ENCODE measurements at places on chromosomes 5 and 9.

GRCh38 chr9:84851935-84852585 is 182.5 kb downstream of the NTRK2 start:
- peak; percentile 67 for DNase-seq

GRCh38 chr9:134476272-134476941 is 150.2 kb downstream of the RXRA start:
- no peak for DNase-seq

- no peak for DNase-seq
These were observed 96.8 kb upstream of the NREP start for GRCh38 chr5:111853748-111854147.

DNA sequence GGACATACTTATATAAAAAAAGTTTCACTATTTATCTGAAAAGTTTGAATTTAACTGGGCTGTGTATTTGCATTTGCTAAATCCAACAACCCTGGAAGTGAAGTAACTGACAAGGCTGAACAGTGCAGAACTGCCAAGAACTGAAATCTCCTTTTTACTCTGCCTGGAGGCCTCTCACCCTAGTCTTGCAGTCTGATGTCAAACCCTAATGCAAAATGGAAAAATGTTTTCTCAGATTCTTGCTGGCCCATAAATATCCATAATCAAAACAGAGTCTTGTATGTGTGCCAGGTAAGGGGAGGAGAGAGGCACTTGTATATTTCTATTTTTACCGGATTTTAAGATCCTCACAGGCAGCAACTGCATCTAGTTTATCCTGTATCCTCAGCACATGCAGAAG is 432.7 kb upstream of the KLF4 start:
- DNase-seq, result no peak

DNA sequence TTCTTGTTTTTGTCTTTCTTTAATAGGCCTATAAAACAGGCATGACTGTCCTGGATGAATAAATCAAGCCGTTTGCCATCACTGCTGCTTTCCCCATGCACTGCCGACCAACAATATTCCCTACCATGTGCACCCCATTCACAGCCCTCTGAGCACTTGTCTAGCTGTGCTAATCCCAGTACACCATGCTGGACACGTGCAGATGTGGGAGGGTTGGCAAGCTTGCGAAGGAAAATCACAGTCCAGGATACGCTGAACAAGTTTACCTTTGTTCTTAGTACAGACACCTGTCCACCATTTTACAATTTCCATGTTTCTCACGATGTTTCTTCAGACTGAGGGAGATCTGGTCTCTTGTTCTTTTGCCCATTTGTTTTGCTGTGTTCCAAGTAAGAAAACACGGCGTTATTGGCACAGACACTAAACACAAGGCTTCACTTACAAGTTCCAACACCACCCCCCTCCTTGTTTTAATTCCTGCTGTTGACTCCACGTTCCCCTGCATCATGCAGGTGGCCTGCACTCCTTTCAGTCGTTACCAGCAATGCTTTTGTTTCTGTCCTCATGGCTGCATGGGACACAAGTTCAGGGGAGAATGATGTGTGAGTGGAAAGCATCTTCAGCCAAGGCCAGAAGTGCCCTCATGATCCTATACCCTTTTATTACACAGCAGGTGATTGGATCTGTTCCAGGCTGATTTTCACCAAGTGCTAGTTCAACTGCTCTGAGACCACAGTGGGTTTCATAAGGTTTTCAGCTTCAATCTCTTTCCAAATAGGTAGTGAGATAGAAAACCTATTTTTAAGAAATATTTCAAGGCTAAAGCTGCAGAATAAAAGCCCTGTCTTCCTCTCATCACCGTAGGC is 608.9 kb downstream of the IRX1 start:
- DNase-seq, result no peak

DNA sequence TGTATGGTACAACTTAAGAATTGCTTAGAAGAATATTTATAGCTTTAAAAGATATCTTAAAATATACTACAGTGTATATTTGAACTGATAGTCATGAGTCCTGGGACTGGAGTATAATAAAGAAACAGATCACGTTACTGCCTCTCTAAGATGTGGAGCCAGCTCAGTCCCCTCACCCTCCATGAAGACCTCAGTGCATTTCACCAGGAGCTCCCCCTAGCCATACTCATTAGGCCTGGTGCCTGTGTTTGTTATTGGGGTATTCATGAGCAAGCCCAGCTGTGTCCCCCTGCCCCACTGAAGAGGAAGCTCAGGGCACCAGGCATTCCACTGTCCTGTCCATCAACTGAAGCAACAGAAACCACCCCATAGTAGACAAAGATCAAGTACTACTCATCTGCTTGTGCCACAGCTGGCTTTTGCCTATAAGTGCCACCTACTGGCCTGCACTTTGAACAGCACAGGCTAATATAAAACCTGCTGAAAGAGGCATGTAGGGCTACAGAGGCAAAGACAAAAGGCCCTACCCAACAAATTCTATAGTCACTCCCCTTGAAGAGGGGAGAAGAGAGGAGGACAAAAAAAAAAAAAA is 850.2 kb upstream of the NUDT12 start:
- DNase-seq, result peak; percentile 31

DNA sequence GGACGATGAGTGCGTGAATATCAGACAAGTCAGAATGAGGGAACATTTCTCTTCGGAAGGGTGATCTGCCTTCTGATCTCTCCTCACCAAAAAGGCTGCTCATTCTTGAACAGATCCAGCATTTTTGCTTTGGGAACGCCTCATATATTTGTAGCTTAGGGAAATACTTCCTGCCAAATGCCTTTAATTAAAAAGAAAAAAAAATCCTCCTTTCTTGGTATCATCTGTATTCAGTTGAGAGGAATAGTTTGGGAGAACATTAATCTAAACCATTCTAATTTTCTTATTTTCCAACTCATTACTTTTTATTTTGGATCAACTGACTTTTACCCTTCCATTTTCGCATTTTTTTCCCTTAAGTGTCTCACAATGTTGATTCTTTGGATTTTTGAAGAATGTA is 163.4 kb downstream of the SNX18 start:
- no peak for DNase-seq

- DNase-seq, result no peak
These were observed 86.9 kb downstream of the CYFIP2 start for GRCh38 chr5:157352756-157353340.

GRCh38 chr9:13089666-13090065 is 189.8 kb downstream of the MPDZ start:
- no peak for DNase-seq

DNA sequence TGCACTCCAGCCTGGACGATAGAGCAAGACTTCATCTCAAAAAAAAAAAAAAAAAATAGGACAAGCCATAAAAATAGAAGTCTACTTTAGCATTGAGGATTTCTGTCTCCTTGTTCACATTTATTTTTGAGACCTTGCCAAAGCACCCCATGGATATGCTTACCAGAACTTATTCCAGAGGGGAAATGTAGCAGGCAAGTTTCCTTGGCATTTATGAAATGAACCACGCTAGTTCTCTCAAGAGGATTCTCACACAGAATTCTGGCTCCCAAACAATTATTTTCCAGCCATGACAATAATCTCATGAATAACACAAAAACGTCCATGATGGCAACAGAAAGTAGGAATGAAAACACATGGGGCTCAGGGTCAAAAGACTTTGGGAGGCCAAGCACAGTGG is 23.4 kb upstream of the GPX8 start:
- no peak for DNase-seq

- DNase-seq, result no peak
These were observed 124.6 kb upstream of the BOD1 start for GRCh38 chr5:173741087-173741486.

DNA sequence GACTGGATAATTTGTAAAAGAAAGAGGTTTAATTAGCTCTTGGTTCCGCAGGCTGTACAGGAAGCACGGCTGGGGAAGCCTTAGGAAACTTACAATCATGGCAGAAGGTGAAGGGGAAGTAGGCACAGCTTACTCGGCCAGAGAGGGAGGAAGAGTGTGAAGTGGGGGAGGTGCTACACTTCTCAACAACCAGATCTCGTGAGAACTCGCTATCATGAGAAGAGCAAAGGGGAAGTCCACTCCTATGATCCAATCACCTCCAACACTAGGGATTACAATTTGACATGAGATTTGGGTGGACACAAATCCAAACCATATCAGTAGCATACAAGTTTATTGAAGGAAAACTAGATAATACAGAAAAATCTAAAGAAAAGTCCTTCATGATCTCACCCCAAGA is 39.9 kb downstream of the NEURL1B start:
- no peak for DNase-seq

- DNase-seq, result peak; percentile 71
These were observed 22.1 kb upstream of the NDST1 start for GRCh38 chr5:150485693-150486401.

- DNase-seq, result no peak
These were observed 78.6 kb downstream of the TMC1 start for GRCh38 chr9:72599874-72600534.

- DNase-seq, result peak; percentile 9
These were observed 299.7 kb downstream of the IZUMO3 start for GRCh38 chr9:24245988-24246387.

DNA sequence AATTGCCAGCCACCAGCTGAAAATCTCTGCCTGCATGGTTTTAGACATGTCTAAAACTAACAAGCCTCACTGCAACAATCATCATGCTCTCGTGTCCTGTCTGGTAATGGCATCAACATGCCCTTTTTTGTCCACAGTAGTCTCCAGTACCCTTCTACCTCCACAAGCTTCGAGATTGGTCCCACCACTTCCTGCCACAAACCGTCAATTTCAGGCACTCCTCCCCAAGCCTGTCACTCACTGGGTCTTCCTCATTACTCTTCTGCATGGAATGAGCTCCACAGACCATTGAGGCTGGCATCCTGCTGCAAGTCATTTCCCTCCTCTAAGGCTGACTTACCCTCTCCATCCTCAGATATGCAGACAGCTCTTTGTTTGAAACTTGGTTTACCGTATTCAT is 9.0 kb downstream of the LPAR1 start:
- no peak for DNase-seq

- no peak for DNase-seq
These were observed 4.5 kb downstream of the DAP start for GRCh38 chr5:10756549-10756948.

DNA sequence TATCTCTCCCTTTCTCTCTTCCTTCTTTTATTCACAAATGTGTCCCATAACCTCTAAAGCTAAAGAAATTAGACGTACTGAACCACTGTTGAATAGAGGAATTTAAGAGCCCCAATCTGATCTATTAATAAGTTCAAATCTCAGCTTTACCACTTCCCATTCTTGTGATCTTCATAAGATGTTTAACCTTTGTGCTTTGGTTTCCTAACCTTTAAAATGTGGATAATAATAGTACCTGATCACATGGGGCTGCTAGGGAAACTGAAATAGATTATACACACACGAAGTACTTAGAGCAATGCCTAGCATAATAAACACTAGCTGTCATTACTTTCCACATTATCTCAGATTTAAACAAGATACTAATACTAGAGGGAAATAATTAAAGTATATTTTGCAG is 324.3 kb upstream of the SEMA6A start:
- no peak for DNase-seq
